ENCODE measurements at places on chromosomes 11 and 22. TPM values are rescaled to one million over a fixed set of nuclear protein-coding genes. Genes with fewer than 3 reads are reported as not detected.

- no peak for DNase-seq
- peaks cover 4% of the 10 kb centered on the region for H3K36me3 ChIP-seq
- H3K4me3 ChIP-seq = peak within 1 kb of the TSS; percentile 49
- peaks cover 73% of the 10 kb centered on the region for H3K27me3 ChIP-seq
- H3K4me1 ChIP-seq = peaks cover 13% of the 10 kb centered on the region
- H3K27ac ChIP-seq = no peak within 1 kb of the TSS
These were observed at the start of gene BDNF for GRCh38 chr11:27700351-27701301. Gene BDNF, minus strand, starts transcription at chr11:27700455. Its CDS starts 41,891 bp downstream, at chr11:27658564.

The TCN1 gene
- total RNA-seq = not detected

GRCh38 chr11:34305193-34305592, 52.6 kb downstream of the ABTB2 start:
- H3K36me3 ChIP-seq = no peaks in the 10 kb centered on the region
- no peak for DNase-seq
- no peak overlapping the region for H3K4me3 ChIP-seq
- peaks cover 16% of the 10 kb centered on the region for H3K4me1 ChIP-seq

DNA sequence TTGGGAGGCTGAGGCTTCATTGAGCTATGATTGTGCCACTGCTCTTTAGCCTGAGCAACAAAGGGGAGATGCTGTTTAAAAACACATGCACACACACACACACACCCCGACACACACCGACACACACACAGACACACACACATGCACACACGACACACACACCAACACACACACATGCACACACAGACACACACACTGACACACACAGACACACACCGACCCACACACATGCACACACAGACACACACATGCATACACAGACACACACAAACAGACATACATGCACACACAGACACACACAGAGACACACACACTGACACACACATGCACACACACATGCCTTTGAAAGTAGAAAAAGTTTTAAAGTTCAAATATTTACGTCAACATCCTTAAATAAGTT, 5.5 kb upstream of the LTO1 start:
- no peaks in the 10 kb centered on the region for H3K36me3 ChIP-seq
- no peak for DNase-seq
- H3K27ac ChIP-seq = no peak overlapping the region
- peaks cover 2% of the 10 kb centered on the region for H3K27me3 ChIP-seq

DNA sequence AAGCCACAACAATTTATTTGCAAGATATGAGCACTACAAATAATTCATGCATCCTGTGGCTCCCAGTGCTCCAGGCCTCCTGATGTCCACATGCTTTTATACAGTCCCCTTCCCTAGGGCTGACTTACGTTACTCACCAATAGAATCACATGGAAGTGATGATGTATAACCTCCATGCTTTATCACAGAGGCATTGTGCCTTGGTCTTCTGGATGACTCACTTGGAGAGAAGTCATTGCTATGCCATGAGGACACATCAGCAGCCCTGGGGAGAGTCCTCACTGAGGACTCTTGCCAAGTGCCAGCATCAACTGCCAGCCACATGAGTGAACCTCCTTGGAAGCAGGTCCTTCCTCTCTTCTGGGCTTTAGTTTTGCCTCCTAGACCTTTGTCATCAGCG, 22.0 kb upstream of the IGSF9B start:
- DNase-seq = no peak
- peaks cover 8% of the 10 kb centered on the region for H3K27me3 ChIP-seq
- H3K4me1 ChIP-seq = no peaks in the 10 kb centered on the region
- H3K27ac ChIP-seq = no peak overlapping the region

- peaks cover 6% of the 10 kb centered on the region for H3K27me3 ChIP-seq
- no peak overlapping the region for H3K4me3 ChIP-seq
- DNase-seq = no peak
- H3K36me3 ChIP-seq = no peaks in the 10 kb centered on the region
- no peak overlapping the region for H3K27ac ChIP-seq
- peaks cover 32% of the 10 kb centered on the region for H3K4me1 ChIP-seq
These were observed 48.9 kb downstream of the ARHGEF12 start for GRCh38 chr11:120385110-120385509.
